Nucleus accumbens (tissue), 56 donors: ENCODE measurements at places on chromosomes 3 and 15.

DNA sequence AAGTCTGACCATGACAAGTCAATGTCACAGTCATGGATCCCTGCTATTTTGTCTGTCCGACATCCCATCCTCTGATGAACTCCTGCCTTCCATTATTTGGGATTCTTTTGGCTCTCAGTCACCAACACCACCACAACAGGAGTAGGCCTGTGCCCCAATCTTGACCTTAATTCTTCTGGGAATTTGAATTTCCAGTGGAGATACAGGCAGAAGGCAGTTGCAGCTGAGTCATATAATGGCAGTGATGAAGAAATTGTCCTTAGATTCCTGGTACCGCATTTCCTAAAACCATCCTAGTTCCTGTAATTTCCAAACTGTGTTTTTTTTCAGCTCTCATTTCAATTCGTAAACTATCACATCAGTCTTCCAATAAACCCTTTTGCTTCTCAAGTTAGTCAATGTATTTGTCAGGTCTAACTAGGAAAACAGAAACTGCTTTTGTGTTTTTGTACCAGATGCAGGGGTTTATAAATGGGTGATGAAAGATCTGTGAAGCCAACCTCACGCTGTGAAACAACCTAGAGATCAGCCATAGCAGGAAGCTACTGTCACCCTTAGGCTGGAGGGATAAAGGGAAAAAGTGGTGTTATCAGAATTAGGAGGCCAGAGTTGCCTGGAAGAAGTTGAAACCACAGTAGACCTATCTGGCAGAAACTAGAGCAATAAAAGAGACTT, 126.3 kb upstream of the TMEM108 start:
- DNase-seq, result no peak

DNA sequence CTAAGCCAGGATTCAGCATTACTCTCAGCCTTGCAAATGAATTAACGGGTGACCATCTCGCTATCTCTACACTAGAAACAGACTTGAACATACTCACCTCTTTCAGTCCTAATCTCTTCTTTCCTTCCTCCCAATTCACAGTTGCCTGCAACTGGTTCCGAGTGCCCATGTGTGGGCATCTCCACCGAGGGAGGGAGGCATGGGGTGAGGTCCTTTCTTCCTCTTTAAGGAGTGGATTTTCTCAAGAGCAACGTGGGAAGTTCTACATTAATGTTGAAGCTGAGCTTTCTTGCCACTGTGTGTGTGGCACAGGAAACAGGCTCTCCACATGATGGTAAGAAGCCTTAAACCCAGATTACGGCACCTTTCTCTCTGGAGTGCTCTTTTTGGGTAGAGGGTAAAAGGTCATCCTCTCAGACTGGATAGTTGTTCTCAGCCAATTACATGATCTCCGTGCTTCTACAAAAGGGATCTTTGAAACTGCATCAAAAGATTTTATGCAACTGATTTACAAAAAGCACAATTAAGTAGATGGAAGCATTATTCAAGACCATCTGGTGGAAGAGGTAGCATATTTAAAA, 286.8 kb upstream of the NR2F2 start:
- DNase-seq, result no peak

DNA sequence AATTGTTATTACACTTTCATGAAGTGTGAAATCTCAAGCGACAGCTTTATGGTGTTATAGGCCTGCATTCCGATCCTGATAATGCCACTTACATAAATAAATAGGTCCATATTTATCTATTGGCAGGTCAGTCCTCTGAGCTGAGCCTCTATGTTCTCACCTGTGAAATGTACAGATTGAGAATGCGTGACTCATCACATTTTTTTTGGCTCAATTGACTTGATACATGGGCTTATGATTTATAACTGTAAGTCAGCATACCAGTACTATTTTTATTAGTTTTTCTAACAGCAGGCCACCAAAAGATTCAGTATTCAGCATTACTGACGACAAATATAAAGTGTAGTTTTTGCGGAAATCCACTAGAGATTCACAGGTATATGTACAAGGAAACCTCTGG, 344.4 kb downstream of the ROBO1 start:
- DNase-seq, result no peak

- DNase-seq, result no peak
Measured at GRCh38 chr3:22981166-22981565, 222.0 kb upstream of the UBE2E2 start.

DNA sequence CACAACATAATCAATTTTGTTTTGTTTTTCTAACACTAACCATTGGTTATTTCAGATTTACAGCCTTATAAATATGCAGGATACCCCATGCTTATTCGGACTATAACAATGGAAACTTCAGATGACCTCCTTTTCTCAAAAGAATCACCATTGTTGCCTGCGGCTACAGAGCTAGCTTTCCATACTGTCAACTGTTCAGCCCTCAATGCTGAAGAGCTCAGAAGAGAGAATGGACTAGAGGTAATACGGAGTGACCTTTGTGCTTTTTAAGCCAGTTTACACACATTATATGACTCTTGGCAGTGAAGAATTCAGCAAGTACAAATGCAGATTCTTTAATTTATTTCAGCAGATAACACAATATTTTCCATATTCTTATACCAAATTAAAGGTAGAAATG, 81.8 kb downstream of the DNAJC13 start:
- DNase-seq, result no peak

DNA sequence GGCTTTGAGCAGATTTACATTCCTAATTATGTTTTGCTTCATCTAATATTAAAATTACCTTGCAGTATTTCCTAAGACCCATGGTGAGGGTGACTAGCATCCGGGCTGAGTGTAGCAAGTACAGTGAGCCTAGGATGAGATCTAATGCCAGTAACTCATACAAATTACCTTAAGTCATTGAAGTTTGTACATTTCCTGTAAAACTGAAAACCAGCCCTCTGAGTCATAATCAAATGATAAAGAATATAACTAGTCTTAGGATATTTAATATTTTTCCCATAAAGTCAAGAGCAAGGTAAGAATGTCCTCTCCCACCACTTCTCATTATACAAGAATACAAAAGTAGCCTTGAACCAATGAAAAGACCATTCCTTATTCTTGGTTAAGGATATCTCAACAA, 54.8 kb upstream of the CHRM5 start:
- DNase-seq, result no peak

GRCh38 chr15:32682569-32682968, 35.2 kb upstream of the GREM1 start:
- DNase-seq, result no peak

DNA sequence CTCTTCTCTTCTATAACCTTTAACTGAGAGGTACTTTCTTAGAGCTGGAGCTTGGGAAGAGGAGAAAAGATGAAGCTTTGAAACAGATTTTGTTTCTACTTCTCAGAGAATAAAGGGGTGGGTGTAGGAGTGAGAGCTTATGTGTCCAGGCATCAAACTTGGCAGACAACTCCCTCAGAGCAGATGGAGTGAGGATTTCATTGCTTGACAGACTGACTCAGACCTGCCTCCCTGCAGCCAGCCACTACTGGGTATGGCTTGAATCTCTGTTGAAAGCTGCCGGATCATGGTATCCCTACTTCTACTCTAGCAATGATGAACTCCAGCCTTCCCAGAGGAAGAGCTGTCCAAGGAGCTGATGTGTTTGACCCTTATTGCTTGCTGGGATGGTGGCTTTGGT, 36.7 kb downstream of the SYN2 start:
- DNase-seq, result no peak

DNA sequence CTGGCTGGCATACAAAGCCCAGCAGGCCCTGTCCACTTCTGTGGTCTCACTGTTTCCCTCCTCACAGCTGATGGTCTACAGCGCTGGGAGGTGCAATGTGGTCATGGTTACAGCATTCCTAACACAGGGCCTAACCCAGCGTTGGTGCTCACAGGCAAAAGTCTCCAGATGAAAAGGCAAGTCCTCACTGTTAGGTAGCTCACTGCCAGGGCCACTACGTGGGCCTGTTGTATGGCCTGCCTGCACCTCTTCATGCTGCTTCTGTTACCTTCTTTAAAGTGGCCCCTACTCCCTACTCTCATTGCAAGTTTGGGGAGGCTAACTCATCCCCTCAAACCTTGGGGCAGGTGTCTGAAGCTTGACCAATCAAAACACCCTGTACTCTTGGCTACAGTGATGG, 31.3 kb downstream of the CCDC13 start:
- no peak for DNase-seq

DNA sequence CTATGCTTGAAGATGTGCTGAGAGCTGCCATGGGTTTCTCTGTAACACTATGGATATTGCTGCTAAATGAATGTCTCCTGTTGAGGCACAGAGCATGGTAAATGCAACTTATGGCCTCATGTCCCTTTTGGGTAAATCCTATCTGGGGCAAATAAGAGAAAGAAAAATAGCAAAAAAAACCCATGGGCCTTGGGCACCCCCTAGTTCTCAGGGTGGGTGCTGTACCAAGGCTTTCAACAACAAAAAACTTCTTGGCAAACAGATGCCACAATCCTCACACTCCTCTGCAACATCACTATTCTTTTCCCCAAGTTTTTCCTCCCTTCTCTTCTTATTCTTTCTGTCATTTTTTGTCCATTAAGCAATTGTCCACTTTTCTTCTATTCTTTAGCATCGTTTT, 340.1 kb upstream of the ROBO2 start:
- DNase-seq, result no peak

GRCh38 chr3:119637679-119638477, 22.5 kb downstream of the POPDC2 start:
- no peak for DNase-seq

DNA sequence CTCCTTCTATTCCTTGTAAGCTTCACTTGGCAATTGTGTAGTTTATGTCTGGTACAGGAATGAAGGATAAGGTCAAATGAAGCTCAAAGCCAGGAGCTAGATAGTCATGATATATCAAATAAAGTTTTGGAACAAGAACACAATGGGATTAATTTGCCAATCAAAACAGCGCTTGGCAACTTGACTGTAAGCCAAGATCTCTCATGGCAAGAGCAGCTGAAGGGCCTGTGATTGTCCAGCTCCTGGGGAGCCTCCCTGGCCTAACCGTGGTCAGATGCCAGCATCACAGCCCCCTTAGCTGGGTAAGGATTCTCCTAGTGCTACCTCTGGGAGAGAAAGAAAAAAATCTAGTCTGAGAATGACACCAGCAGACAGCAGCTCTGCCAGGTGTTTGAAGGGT, 97.2 kb downstream of the LIPC start:
- no peak for DNase-seq

- DNase-seq, result no peak
Measured at GRCh38 chr3:155110996-155111901, 31.1 kb downstream of the MME start.

DNA sequence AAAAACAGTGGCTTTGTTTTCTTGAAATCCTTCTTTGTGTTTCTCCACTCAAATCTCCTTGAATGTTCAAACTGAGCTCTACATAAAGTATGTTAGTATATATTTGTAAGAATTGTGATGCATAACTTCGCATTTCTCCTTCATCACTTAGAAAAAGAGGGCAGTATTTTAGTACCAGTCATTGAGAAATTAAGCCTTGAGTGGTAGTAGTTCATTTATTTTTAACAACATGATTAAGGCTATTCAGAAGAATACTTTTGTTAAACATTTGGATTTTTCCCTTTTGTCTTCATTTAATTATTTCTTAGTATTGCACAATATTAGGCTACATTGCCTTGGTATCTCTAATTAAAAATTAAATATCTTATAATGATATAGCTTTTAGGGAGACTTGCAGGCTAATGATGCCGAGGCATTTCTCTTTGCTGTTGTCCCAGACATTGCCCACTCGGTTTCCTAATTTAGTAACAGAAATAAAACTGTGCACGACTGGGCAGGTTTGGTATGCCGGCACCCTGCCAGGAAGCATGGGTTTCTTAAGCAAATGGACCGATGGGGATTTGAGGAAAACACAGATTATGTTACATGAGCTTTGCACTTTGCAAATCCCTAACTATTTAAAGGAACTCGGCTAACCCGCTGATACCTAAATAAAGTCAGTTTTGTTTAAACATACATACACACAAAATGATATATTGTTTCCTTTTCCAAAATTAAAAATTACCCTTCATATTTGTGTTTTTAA, 54.7 kb downstream of the LRRC28 start:
- no peak for DNase-seq

- no peak for DNase-seq
Measured at GRCh38 chr3:21055015-21055414, 696.0 kb downstream of the ZNF385D start.

DNA sequence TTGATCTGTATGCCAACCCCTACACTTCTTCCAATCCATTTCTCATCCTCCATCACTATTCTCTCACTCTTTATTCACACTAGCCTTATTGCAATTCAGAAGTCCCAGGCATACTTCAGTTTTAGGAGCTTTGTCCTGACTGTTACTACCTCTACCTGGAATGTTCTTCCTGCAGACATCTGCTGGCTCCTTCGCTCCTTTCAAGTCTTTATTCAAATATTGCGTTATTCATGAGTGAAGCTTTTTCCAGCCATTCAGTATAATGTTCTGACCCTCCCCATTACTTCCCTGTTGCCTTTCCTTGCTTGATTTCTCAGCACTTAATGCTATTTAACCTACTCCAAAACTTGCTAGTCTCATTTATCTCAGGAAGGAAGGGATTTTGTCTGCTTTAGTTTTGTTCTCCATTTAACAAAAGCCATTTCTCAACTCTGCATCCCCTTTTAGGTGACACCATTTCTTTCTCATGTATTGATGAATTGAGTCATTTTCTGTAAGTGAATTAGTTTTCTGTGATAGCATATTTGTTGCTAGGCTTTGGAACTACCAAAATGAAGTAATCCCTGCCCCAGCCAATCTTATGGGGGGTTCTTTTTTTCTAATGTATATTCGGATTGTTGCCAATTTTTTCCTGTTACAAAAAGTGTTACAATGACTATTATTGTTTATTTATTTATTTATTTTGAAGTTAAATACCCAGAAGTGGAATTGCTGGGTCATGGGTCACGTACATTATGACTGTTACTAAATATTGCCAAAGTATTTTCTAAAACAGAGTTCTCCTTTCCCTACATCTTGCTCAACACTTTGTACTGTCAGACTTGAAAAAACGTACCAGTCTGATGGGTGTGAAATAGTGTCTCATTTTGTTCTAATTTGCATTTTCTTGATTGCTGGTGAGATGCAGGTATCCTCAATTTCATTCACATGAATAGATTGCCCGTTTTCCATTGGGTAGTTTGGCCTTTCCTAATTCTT, 9.4 kb downstream of the ATP11B start:
- no peak for DNase-seq

GRCh38 chr3:193827871-193828270, 234.9 kb downstream of the OPA1 start:
- no peak for DNase-seq

DNA sequence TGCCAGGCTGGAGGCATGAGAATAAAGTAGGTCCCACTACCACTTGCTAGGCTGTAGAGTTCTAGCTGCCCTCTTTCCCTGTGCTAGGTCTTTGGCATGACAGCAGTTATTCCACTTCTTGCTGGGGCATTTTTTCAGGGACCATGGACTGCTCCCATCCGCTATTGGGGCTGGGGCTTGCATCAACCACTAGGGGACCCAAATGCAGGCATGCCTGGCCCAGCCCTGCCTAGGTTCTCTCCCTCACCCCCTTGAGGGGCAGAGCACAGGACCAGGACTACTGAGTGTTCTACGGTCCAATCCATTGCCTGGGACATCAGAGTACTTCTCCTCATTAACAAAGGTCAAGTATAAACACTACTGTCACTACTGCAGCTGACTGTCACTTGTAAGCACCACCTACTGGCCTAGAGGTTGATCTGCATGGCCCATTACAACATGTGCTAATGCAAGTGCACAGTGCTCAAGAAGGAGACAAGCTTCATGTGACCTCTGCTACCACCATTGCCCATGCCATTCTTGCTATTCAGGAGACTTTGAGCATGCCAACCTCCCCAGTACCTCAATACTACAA, 270.5 kb downstream of the MBNL1 start:
- DNase-seq, result no peak
